Ovary (tissue), 10 donors: ENCODE measurements at places on chromosomes 7 and 10. TPM values are rescaled to one million over a fixed set of nuclear protein-coding genes. Genes with fewer than 3 reads are reported as not detected.

Gene HECW1
- total RNA-seq: 1.6 TPM

Gene ANXA8L1
- total RNA-seq: 2.8 TPM

DNA sequence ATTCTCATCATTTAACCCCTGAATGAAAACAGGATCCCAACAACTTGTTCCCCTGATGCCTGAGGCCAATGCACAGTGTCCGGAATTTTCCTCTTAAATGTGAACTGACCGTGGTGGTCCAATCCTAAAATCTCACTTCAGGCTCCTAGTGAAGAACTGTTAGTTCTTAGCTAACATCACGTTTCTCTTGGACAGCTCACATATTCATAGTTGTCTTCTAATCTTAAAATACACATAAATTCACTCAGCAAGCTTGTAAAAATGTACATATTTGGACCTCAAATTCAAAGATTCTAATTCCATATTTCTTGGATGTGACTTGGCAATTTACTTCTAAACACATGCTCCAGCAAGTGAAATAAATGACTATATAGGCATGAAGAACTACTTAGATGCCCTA, 297.2 kb downstream of the PCDH15 start:
- H3K36me3 ChIP-seq: no peaks in the 10 kb centered on the region
- H3K27me3 ChIP-seq: no peaks in the 10 kb centered on the region
- no peak overlapping the region for H3K27ac ChIP-seq
- no peak overlapping the region for H3K4me3 ChIP-seq

DNA sequence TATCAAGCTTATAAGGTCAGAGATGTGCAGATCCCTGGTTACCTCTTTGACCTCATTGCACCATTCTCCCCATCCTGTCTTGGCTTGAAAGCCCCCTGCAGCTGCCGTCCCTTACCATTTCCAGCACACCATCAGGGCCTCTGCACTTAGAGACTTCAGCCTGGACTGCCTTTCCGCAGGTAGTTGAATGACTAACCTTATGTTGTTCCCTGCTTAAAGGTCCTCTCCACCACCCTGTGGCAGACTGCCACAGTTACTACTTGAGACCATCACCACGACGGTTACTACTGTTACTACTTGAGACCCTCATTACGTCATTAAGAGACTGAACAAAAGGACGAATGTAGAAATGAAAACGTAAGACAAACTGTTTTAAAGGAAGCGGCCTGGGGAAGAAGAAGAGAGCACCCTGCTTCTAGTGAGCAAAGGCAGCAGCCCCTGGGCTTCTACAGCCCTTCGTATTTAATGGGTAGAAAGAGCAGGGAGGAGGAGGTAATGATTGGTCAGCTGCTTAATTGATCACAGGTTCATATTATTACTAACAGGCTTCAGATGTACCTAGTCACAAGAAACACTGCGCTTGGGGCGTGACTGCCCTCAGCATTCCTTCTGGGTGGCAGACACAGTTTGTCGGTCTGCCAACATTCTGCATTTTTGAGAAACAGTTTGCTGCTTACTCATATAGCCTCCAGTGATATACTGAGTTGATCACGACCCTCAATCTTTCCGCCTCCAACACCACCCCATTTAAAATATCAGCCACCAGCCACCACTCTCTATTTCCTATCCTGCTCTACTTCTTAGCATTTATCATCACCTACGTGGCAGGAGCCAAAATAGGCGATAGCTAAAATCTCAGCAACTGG, 74.1 kb upstream of the PARD3 start:
- H3K4me1 ChIP-seq: no peaks in the 10 kb centered on the region
- no peaks in the 10 kb centered on the region for H3K27me3 ChIP-seq
- no peaks in the 10 kb centered on the region for H3K36me3 ChIP-seq
- no peak overlapping the region for H3K27ac ChIP-seq
- DNase-seq: no peak

GRCh38 chr10:51583976-51584375, 115.4 kb downstream of the CSTF2T start:
- DNase-seq: no peak
- H3K27ac ChIP-seq: no peak overlapping the region
- H3K27me3 ChIP-seq: no peaks in the 10 kb centered on the region
- no peaks in the 10 kb centered on the region for H3K4me1 ChIP-seq
- H3K36me3 ChIP-seq: no peaks in the 10 kb centered on the region
- H3K4me3 ChIP-seq: no peak overlapping the region

GRCh38 chr7:765383-765782, 38.3 kb upstream of the PRKAR1B start:
- DNase-seq: no peak
- H3K27me3 ChIP-seq: no peaks in the 10 kb centered on the region
- H3K4me1 ChIP-seq: peaks cover 11% of the 10 kb centered on the region
- no peak overlapping the region for H3K4me3 ChIP-seq
- no peaks in the 10 kb centered on the region for H3K36me3 ChIP-seq

DNA sequence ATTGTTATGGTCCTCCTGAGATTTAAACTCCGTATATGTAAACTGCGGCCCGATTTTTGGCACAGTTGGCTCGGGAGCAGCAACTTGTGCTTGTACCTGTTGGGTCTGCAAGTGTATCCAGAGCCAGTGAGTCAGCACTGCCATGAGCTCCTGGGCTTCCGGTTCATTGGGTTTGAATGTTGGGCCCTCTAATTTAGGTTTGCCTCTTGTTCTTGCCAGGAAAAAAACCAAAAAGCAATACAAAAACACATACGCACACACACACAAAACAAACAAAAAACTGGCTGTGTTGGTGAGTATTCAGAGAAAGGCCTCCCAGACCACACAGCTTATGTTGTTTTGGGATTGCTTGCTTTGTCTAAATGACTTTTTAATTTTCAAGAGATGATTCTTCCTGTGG, 26.3 kb downstream of the SND1 start:
- no peak overlapping the region for H3K4me3 ChIP-seq
- no peak for DNase-seq
- no peaks in the 10 kb centered on the region for H3K27me3 ChIP-seq
- H3K36me3 ChIP-seq: no peaks in the 10 kb centered on the region
